Cerebellar cortex (tissue), 1 donor: ENCODE measurements at places on chromosomes 13 and 19.

GRCh38 chr13:111469450-111469849 lies 149.0 kb downstream of the TEX29 start:
- no peak for DNase-seq

GRCh38 chr13:63901630-63902029 lies 2486.0 kb upstream of the PCDH20 start:
- no peak for DNase-seq

GRCh38 chr19:29476528-29476927 lies 49.3 kb upstream of the VSTM2B start:
- DNase-seq: no peak

DNA sequence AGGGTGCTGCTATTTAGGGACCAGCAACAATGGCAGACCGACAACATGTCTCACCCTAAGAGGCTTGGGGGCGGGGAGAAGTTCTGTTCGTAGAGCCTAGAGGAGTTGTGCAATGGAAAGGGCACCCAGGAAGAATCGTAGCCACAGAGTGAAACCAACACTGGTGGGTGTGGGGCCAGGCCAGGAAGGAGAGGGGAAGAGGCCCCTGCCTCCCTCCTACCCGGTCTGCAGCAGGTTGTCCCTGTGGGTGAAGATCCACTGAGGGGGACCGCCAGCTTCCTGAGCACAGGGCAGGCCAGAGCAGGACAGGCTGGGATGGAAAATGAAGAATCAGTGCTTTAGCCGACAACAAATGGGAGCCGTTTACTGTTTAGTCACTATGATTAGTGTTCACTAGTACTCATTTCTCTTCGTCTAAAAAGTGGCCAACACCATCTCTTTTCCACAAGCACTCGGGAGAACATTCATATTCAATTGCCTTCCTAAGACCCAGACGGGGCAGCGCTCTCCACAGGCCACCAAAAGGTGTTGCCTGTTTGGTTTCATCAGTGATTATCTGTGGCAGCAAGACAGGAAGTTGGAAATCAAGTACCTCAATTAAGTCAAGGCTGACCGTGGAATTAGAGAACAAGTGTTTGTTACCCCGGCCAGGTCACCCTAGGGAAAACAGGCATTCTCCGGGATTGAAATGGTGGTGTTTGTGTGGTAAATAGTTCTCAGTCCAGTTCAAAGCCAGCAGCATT lies 1.1 kb upstream of the ATP11A start:
- DNase-seq: peak; percentile 57

GRCh38 chr13:106527445-106527801 lies 8.0 kb downstream of the EFNB2 start:
- DNase-seq: no peak

DNA sequence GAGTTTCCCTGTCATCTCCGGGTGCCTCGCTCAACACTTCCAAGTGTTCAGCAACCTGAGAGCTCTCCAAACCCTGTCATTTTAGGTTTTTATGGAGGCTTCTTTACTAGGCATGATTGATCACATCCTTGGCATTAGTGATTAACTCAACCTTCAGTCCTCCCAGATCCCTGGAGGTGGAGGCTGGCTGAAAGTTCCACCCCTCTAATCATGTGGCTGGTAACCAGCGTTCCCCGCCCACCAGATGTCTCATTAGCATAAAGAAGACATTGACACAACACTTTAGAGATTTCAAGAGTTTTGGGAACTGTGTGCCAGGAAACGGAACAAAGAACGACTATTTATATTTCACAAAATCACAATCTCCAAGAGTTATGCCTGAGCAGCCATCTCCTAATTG lies 71.1 kb upstream of the RGCC start:
- DNase-seq: no peak

- no peak for DNase-seq
Observed at GRCh38 chr13:42275098-42275471, 3.1 kb downstream of the AKAP11 start.

GRCh38 chr19:2455851-2456570 lies 748 bp downstream of the LMNB2 start:
- DNase-seq: no peak

DNA sequence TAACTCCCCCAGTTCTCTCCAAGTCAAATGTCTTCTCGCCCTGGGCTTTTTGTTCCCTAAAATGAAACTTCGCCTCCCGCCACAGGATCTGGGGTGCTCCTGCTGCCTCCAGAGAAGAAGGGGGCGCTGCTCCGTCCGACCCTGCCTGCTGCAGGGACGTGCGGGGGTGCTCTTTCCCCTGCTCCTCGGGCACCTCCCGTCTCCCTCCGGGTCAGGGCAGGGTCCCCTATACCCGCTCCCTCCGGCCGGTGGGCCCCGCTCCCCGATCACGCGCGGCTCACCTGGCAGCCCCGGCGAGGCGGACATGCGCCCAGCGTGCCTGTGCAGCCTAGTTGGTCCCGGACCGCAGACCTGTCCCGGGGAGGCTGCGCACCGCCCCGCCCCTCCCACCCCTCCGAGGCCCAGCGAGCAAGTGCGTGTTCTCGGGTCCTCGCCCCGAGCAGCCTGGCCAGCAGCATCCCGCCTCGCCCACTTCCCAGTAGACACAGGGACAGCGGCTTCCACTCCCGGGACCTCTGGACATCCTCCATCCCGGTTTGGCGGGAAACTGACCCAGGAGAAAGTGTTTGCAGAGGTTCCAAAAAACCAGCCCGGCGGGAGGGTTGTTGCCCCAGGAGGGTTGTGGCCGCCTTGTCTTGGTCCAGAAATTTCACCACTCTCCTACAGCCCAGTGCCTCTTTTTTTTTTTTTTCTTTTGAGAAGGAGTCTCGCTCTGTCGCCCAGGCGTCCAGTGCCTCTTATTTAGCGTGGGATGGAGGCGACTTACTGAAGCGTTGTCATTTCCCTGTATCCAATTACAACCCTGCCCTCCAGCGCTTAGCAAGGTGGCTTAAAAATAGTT lies at the start of gene OXGR1:
Gene OXGR1, minus strand, starts transcription at position 460 of the 841 bp plus-strand sequence. CDS start 6,717 bp downstream, outside the sequence.
- no peak for DNase-seq
